ENCODE measurements at places on chromosomes 7 and 10.

- DNase-seq, result no peak
Measured at GRCh38 chr10:48932831-48933664, 6.6 kb downstream of the LRRC18 start.

DNA sequence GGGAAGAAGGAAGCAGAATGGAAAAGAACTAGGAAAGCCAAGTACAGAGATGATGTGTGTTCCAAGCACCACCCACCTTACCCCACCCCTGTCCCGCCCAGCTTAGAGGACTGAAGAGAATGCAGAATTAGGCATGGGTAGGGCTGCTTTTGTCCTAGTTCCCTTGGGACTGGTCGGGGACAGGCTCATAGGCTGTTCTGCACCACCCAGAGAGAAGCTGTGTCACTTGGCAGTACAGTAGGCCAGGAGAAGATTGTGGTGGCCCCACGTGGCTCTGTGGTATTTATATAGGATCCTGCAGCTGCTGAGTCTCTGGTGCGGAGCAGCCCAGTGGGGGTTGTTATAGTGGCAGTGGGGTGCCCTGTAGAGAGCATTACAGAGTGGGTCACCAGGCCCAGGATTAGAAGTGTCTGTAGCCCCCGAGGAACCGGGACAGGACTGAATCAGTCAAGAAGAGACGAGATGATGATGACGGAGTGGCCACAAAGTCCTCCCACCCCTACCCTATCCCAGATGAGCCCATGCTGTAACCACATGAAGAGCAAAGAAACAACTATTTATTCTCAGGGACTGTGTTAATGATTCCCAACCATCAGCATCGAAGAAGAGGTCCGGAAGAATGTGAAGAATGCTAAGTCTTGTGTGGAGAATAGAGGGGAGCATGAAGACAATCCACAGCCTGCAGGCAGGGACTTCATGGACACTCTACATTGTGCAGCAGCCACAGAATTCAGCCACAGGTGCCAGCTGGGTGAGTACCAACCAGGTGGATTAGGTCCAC is 88.9 kb downstream of the C1GALT1 start:
- DNase-seq, result no peak

DNA sequence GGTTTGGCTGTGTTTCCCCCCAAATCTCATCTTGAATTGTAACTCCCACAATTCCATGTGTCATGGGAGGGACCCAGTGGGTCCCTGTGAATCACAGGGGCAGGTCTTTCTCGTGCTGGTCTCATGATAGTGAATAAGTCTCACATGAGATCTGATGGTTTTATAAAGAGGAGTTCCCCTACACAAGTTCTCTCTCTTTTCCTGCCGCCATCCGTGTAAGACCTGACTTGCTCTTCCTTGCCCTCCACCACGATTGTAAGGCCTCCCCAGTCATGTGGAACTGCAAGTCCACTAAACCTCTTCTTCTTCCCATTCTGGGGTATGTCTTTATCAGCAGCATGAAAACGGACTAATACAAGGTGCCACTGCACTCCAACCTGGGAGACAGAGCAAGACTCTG is 329.2 kb downstream of the TNS3 start:
- no peak for DNase-seq

- no peak for DNase-seq
Measured at GRCh38 chr10:120511165-120511564, 54.1 kb downstream of the PLPP4 start.

DNA sequence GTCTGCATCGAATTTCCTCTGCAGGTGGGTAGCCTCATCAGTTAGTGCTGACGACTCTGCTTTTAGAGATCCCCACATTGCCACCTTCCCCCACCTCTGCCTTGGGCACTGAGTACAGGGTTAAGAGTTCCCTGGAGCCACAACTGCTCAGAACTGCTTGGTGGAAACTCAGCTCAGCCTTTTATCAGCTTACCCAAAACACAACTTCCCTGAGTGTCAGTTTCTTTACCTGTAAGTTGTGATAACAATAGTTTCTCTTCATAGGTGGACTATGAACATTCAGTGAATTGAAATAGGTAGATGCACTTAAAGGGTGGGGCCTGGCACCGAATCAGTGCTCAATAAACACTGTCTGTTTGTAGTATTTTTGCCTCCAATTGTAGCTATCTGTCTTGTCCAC is 11.3 kb downstream of the ASB13 start:
- no peak for DNase-seq

- DNase-seq, result no peak
Measured at GRCh38 chr7:11779864-11780674, 51.9 kb downstream of the THSD7A start.

DNA sequence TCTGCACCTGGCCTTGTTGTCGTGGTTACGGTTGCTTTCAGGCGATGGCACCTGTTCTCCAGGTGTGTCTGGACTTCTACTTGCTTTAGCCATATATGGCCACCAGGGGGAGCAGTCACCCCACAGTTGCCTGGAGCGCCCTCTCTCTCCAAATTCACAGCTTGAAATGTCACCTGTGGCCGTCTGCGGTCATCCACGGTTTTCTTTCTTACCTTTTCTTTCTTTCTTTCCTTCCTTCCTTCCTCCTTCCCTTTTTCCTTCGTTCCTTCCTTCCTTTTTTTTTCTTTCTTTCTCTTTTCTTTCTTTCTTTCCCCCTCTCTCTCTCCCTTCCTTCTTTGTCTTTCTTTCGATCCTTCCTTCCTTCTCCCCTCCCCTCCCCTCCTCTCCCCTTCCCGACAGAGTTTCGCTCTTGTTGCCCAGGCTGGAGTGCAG is 150.5 kb upstream of the VKORC1L1 start:
- no peak for DNase-seq

DNA sequence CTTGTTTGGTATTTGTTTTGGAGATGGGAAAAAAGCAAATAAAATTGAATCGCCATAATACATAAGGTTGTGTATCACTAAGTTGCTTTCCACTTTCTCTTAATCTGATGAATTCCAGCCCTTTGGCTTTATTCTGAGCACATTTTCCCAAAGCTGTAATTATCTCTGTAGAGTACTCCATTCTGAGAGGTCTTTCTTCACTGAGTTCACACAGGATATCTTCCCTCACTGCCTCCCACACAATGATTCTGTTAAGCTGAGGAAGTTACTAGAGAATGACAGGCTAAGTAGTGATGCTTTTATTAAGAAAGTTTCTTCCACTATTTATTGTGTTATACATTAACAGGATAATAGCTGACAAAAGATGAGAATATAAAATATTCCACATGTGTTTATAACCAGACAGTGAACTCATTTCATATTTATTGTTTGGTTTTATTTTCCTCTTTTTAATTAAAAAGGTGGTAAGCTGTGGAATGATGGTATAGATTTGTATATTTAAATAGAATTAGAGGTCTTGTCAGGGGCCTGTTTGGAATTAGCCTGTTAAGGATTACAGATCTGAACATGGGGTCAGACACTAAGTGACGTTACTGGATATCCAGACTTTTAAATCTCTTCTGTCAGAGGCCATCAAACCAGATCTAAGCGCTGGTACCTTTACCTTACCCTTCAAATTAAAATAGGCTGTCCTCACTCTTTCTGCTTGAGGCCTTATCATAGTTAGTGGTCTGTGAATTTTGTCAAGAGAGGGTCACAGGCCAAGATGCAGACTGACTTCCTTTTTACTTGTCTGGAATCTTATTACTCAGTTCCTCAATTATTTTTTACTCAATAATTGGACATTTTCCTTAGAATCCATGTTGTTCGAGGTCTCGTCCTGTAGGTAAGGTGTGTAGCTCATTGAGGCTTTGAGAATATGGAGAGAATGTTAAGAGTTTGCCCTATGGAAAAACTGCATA is 8.4 kb downstream of the PLXDC2 start:
- no peak for DNase-seq

DNA sequence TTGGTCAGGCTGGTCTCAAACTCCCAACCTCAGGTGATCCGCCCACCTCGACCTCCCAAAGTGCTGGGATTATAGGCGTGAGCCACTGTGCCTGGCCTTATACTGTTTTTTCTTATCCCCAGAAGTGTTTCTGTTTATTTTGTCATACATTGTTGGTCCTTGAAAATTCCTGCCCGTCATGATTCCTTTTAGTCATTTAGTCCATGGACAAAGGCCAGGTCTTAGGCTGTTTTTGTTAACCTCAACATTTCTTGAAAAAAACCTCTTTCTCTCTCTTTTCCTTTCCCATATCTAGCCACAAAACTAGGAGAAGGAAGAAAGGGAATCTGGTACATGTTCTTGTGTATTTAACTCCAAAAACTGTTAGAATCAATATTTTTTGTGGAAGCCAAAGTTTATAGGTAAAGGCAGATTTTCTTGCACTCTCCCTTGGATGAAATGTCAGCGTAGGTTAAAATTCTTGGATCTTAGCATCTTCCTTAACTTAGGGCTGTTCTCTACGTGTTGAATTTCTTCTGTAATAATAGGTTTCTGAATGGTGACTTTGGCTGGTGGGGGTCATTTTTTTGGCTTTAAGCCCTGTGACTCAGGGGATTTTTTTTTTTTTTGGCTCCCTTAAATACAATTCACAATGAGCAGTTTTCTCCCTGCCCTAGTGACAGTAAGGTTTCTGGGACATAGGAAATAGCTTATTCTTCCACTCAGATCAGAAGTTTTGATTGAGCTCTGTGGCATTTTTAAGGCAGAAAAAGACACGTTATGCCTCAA is 500.8 kb downstream of the AUTS2 start:
- DNase-seq, result no peak

DNA sequence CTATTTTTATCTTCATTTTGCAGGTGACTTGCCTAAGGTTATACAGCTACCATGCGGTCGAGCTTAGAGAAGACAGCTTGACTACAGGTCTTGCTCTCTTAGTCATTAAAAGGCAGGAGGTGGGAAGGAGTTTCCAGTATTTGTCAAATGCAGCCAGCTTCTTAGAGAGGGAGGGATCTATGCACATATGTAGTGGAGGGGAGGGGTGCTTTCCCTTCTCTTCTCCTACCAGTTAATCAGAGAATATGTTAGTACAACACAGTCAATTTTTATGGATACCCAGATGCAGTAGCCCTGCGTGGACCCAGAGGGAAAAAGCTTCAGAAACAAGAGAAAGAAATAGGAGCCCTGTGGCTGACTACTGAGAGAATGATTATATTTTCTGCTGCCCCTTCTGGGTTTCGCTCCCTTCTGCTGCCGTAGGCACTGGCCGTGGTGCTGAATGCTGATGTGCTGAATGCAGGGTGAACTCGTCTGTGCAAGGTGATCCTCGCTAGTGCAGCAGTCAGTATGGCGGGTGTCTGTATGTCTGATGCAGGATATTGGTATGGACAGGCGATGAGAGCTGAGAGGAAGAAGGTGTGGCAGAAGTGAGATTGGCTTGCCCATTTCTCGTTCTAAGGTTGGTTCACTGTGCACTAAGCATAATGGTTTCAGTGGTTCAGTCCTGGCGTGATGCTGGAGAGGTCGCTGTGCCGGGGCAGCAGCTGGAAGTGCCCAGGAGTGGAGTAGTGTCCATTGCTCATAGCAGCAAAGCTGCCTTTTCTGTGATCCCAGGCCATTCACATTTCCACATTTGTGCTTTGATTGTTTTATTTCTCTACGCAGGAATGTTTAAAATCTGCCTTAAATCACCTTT is 189.2 kb upstream of the PODXL start:
- DNase-seq, result no peak

DNA sequence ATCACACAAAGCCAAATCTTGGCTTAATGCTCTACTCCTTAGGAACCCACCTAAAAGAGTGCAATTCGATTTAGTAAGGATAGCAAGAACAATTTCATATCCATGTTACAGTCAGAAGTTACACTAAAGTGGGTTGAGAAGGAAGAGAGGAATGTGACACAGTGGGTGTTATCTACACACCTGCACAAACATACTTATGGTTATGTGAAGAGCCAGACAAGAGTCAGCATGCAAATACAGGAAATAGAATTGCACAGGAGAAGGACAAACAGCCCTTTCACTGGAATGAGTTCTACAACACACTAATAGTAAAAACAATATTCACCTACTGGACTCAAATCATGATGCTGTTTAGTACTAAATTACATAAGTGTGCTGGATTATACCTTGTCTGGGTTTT is 262.8 kb downstream of the DGKB start:
- no peak for DNase-seq

- DNase-seq, result no peak
Measured at GRCh38 chr7:74306730-74307469, 17.7 kb downstream of the CLIP2 start.

GRCh38 chr10:95755511-95756004 is 405 bp upstream of the ENTPD1 start:
- DNase-seq, result no peak

- DNase-seq, result no peak
Measured at GRCh38 chr7:135744938-135745702, 3.5 kb downstream of the FAM180A start.

- DNase-seq, result no peak
Measured at GRCh38 chr7:147524726-147525250, 1065.8 kb upstream of the C7orf33 start.

DNA sequence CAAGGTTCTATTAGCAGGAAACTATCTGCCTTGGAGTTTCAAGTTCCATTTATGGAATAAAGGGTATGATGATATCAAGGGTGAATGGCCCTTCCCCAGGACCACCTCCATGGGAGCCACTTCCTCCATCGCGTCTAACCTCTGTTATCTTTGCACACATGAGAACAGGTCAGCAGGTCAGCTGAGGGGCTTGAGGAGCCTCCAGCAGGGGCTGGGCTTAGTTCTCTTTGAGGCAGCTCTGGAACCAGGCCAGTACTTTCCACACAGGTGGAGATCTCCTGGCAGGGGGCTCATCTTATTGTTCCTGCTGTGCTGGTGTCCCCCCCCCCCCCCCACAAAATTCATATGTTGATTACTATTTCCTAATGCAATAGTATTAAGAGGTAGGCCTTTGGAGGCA is 472.2 kb upstream of the ZMIZ1 start:
- DNase-seq, result no peak

DNA sequence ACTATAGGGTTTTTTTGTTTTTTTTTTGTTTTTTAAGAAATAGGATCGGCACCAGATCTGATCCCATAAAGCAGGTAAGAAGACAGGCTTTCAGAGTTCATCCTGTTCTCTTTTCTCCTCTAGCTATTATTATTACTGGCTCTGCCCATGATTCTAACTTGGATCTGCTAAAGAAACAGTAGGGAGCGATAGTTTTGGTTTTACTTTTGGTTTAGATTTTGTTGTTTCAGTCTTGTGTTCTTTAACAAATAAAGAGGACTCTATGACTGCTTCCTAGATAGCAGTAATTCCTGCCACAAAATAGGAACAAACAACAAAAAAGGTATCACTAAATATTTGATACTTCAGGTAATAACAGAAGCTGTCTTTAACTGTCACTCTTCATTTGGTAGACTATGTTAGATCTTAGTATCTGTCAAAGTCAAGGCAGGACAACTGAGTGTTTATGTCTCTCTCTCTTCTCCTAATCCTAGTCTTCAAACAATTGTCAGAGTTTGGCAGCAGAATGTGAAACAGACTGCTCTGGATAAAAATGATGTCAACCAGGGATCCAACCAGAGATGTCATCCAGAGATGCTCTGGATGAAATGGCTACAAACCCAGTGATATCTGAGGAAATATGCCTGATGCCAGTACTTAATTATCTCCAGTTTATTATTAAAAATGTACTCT is 99.8 kb downstream of the KMT2C start:
- no peak for DNase-seq

GRCh38 chr10:23869996-23870395 is 338.9 kb upstream of the KIAA1217 start:
- no peak for DNase-seq

- no peak for DNase-seq
Measured at GRCh38 chr7:76354516-76354915, 4.3 kb downstream of the YWHAG start.

All from esophagus squamous epithelium (tissue), 5 donors.